Spinal cord (tissue), 10 donors: ENCODE measurements at places on chromosomes 2 and 18. TPM values are rescaled to one million over a fixed set of nuclear protein-coding genes. Genes with fewer than 3 reads are reported as not detected.

Gene ALK
- total RNA-seq = 4.2 TPM

Gene SCLY
- total RNA-seq = 16.8 TPM

Gene TMEM163
- 35.7 TPM for total RNA-seq

Gene PCGF1
- 21.5 TPM for total RNA-seq

Gene NEUROD1
- 0.50 TPM for total RNA-seq

Gene C2orf15
- total RNA-seq = 5.7 TPM

Gene PHLPP1
- total RNA-seq = 49.4 TPM

Gene COLEC11
- 31.1 TPM for total RNA-seq

Gene STAT4
- 2.5 TPM for total RNA-seq

Gene ARHGEF33
- total RNA-seq = 4.7 TPM

Gene SCYGR7
- total RNA-seq = not detected

Gene ESCO1
- total RNA-seq = 24.4 TPM

Gene HOXD13
- 0.10 TPM for total RNA-seq

Gene MDH1B
- 14.4 TPM for total RNA-seq

Gene TDRD15
- total RNA-seq = 0.20 TPM

Gene PDE1A
- total RNA-seq = 37.0 TPM

Gene CIB4
- 0.83 TPM for total RNA-seq

Gene ABCG5
- total RNA-seq = 0.10 TPM

Gene KCTD1
- total RNA-seq = 27.9 TPM

Gene HOXD9
- 0.22 TPM for total RNA-seq

Gene UPP2
- 1.4 TPM for total RNA-seq

Gene IL1F10
- total RNA-seq = not detected

Gene EPHA4
- total RNA-seq = 56.4 TPM

Gene ALPI
- 0.20 TPM for total RNA-seq

Gene NT5C1B
- not detected for total RNA-seq

Gene DARS1
- total RNA-seq = 93.7 TPM

Gene TET3
- total RNA-seq = 12.5 TPM

Gene LPIN2
- 46.6 TPM for total RNA-seq

Gene CREB1
- 82.6 TPM for total RNA-seq

Gene FAM117B
- 21.6 TPM for total RNA-seq

Gene ESPNL
- 0.50 TPM for total RNA-seq

Gene BOLL
- total RNA-seq = not detected

Gene VSNL1
- total RNA-seq = 58.6 TPM

Gene FABP1
- 0.39 TPM for total RNA-seq

Gene CFC1
- 3.3 TPM for total RNA-seq

Gene INHA
- 1.4 TPM for total RNA-seq

Gene CD207
- not detected for total RNA-seq

Gene TTN
- total RNA-seq = 4.5 TPM

Gene CXCR1
- 0.89 TPM for total RNA-seq

Gene SERPINB4
- total RNA-seq = not detected

Gene CHRNG
- total RNA-seq = not detected

Gene LTBP1
- 83.0 TPM for total RNA-seq

Gene SLC11A1
- total RNA-seq = 5.0 TPM

Gene ZC3H6
- 17.6 TPM for total RNA-seq

Gene KCNS3
- total RNA-seq = 11.6 TPM

Gene TEKT4
- 2.7 TPM for total RNA-seq

Gene PDCD1
- total RNA-seq = 0.06 TPM

Gene CCDC150
- 10.2 TPM for total RNA-seq

Gene KANSL3
- total RNA-seq = 31.2 TPM
